Hair follicular keratinocyte (primary cell): ENCODE measurements at places on chromosomes 16 and 17. TPM values are rescaled to one million over a fixed set of nuclear protein-coding genes. Genes with fewer than 3 reads are reported as not detected.

Gene PPP1R27
- total RNA-seq = not detected in 2 replicates

Gene JPH3
- total RNA-seq = not detected in 2 replicates

Gene MAP2K3
- 33.0 and 35.5 TPM in 2 replicates for total RNA-seq

Gene TNFSF13
- total RNA-seq = 0.80 and 5.9 TPM in 2 replicates

Gene QRICH2
- total RNA-seq = 0.94 and 1.8 TPM in 2 replicates

Gene FBXO39
- 3.2 and 9.3 TPM in 2 replicates for total RNA-seq

Gene FOXJ1
- total RNA-seq = 0.23 TPM in 1 of 2 replicates, not detected in the other

Gene DNAJA3
- 53.5 and 69.5 TPM in 2 replicates for total RNA-seq

Gene LITAFD
- not detected in 2 replicates for total RNA-seq

Gene CHD9
- total RNA-seq = 14.7 and 23.2 TPM in 2 replicates

Gene ARHGDIG
- total RNA-seq = not detected in 2 replicates

Gene ANKFN1
- not detected in 2 replicates for total RNA-seq

Gene KRTAP1-1
- not detected in 2 replicates for total RNA-seq

Gene TBC1D28
- total RNA-seq = not detected in 2 replicates

Gene PRR35
- not detected in 2 replicates for total RNA-seq

Gene STH
- total RNA-seq = not detected in 2 replicates

Gene HSD17B2
- total RNA-seq = 4.6 and 12.3 TPM in 2 replicates

Gene KRT34
- 3.3 and 6.6 TPM in 2 replicates for total RNA-seq

Gene KRT33B
- total RNA-seq = 0.47 TPM in 1 of 2 replicates, not detected in the other

Gene CCDC200
- total RNA-seq = not detected in 2 replicates

Gene CTF1
- 0.57 and 4.2 TPM in 2 replicates for total RNA-seq

Gene CRHR1
- total RNA-seq = not detected in 2 replicates

Gene PRSS8
- total RNA-seq = 59.2 and 120 TPM in 2 replicates

Gene HOXB2
- total RNA-seq = 0.46 and 0.86 TPM in 2 replicates

Gene TBC1D26
- not detected in 2 replicates for total RNA-seq

Gene SULT1A1
- total RNA-seq = 5.2 and 7.3 TPM in 2 replicates

Gene TEDC2
- 5.6 and 14.3 TPM in 2 replicates for total RNA-seq

Gene POLDIP2
- total RNA-seq = 96.1 and 112 TPM in 2 replicates

Gene CASKIN2
- total RNA-seq = 6.3 and 9.5 TPM in 2 replicates

Gene HCRT
- not detected in 2 replicates for total RNA-seq

Gene SPATA2L
- 14.1 and 18.1 TPM in 2 replicates for total RNA-seq

Gene PLEKHG4
- 2.6 and 5.2 TPM in 2 replicates for total RNA-seq

Gene FOXC2
- total RNA-seq = 0.49 TPM in 1 of 2 replicates, not detected in the other

Gene TMEM235
- not detected in 2 replicates for total RNA-seq
